ENCODE measurements at places on chromosomes 6 and 20.

DNA sequence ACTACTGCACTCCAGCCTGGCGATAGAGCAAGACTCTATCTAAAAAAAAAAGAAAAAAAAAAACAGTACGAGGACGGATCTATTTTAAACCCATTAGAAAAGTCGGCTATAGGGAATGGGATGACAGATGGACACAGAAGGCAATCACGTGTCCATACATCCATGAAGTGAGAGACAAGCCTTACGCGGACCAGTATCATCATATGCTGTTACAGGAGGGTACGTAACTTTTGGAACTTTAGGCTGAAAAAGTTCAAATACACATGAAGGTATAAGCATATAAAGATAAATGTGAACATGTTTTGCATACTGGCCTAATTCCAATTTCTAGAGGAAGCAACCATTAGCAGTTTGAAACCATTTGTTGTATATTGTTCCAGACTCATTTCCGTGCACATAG lies 109.8 kb upstream of the EXOC2 start:
- no peak for DNase-seq

GRCh38 chr20:34110025-34110744 lies 1.9 kb downstream of the EIF2S2 start:
- DNase-seq: peak; percentile 27

- no peak for DNase-seq
Observed at GRCh38 chr20:31452575-31452974, 12.1 kb downstream of the DEFB123 start.

GRCh38 chr20:11395581-11395980 lies 522.1 kb upstream of the BTBD3 start:
- no peak for DNase-seq

DNA sequence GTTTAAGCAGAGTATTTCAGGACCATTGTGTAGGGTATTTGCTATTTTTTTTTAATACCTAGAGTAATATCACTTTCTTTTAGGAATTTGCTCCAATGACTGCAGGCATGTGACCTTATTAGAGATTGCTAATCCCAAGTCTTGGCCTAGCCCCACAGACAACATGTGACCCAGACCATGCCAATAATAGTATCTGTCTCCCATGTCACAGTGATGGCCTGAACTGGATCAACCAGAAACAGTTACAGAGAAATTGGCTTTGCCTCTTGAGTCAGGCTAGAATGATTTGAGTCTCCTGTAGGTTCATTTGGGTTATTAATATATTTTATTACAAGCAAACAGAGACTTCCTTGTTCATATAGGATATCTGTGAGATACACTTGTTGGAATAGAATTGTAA lies 116.8 kb downstream of the DNAH8 start:
- no peak for DNase-seq

GRCh38 chr6:137954253-137954652 lies 87.2 kb downstream of the TNFAIP3 start:
- DNase-seq: no peak

DNA sequence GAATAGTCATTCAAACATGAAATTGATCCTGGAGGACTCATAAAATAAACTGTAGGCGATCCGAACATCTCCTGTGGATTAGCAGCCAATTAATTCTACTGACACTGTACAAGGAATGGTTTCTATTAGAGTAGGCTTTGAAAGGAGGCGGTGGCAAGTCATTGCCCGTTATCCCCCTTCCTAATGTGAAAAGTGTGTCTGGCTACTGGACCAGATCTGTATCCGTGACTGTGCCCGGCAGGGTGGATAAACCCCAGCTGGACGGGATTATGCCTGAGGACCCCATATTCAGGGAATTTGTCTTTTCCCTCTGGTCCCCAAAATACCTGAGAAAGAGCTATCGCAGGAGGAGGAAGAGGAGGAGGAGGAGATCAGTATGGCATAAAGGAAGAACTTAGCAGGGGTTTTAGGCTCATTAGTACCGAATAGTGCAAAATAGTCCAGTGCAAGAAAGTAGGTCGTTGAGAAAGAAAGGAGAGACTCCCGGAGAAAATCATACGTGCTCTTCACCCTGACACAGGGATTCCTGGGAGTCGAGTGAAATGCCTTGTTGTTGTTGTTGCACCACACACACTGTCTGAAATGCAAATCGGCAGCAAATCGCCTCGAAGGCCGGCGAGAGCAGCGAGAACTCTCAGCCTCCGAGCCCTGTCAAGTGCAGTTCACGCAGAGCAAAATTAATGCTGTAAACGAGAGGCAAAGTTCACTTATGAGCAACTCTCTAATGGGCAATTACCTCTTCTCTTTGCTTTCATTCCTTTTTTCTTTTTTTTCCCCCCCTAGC lies 178.9 kb upstream of the ARID1B start:
- no peak for DNase-seq

DNA sequence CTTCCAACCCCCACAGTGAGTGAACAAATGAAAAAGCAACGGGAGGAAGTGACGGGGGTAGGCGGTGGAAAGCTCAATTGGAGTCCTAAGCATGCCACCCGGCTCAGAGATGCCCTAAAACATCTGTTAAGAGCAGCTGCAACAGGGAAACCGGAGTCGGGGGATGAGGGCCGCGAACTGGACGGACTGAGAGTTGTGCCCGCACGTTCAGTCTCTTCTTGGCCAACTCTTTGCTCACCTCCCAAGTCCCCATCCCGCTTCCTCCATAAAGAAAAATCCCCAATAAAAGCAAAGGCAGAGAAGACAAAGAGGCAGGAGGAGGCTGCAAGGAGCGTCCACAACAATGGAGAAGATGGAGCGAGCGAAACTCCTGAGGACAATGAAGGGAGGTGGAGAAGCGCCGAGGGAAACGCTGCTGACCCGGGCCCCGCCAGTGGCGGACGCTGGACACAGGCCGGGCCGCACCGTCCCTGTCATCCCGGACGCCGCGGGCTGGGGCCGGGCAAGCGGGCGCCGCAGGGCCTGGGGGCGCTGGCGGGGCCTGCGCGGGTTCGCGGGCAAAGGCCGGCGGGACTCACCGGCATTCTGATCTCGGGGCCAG lies 600 bp downstream of the SEC63 start:
- DNase-seq: peak; percentile 34

Data from hematopoietic multipotent progenitor cell treated with erythropoietin and hydrocortisone succinate and interleukin-3 and kit ligand, for 17 days (in vitro differentiated cells).